ENCODE measurements at places on chromosomes 11 and 22.
A peak's percentile ranks its signal among the peaks of the same experiment; 100 is the strongest.

- DNase-seq, result no peak
Observed at GRCh38 chr22:27417421-27417814, 384.1 kb downstream of the MN1 start.

- DNase-seq, result peak; percentile 56
Observed at GRCh38 chr11:65927904-65928397, 8.7 kb downstream of the DRAP1 start.

GRCh38 chr11:130629039-130629438 is 180.6 kb downstream of the ADAMTS15 start:
- DNase-seq, result no peak

DNA sequence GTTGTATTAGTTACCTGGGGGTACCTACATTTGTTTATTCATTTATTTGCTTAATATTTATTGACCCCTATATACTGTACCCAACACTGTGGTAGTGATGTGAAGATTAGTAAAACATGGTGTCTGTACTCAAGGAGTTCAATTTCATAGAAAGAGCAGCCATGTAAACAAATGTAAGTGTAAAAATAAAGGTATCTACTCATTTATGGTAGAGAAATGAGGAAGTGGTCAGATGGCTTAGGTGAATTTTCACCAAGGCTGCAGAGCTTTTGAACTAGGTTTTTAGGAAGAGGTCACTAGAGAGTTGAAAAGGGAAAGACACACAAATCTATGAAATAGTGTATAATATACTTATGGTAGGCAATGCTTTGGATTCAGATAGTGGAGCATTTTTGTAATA is 11.1 kb downstream of the CTR9 start:
- no peak for DNase-seq

DNA sequence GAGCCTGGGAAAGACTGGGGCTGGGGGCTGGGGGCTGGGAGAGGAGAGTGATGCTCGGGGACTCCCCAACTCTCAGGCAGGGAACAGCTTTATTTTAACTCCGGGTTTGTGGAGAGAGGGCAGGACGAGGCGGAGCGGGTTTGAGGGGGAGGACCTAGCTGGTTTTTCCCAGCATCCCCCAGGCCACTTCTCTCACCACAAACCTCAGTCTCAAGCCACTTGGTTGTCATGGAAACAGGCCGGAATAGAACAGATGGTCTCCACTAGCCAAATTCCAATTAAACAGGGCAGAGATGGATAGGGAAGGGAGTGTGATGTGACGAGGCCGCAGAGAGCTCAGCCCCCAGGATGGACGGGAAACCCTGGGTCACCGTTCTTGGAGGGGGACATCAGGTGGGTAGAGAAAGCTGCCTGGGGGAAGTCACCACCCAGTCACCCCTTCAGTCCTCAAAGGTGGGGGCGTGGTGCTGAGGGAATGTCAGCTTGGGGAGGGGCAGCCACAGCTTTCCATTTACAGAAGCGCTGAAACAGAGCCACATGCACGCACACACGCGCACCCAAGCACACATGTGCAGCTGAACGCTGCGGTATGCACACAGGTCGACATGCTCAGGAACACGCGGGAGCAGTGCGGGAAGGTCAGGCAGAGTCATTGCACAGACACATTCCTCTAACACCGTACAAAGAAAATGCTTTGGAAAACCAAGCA is 19.2 kb downstream of the NECTIN1 start:
- DNase-seq, result no peak

DNA sequence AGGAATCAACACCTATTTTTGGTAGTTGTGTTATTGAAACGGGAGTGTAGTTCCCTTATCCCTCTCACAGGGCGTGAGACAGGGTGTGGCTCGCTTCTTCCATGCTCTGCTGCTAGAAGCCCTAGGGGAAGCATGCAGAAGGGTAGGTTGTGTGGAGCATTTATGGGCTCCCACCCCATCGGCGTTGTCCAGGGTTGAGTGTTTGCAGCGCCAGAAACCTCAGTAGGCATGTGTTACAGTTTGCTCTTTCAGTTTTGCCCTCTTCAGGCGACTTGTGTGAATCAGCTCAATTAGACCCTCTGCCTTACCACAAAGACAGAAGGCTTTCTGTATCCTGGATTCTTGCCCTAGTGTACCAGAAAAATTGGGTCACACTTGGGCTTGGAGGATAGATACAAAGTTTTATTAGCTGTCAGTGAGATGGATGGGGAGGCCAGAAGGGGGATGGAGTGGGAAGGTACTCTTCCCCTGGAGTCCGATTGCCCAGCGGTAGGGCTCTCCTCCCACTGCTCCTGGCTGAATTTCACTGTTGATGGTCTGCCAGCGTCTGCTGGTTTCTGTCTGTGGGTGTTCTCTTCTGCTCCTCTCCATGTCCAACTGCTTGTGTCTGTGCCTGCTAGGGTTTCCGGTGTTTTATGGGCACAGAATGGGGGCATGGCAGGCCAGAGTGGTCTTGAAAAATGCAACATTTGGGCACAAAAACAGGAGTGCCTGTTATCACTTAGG is 358.3 kb upstream of the CTSC start:
- no peak for DNase-seq

GRCh38 chr22:44709881-44710392 is 7.9 kb downstream of the PRR5 start:
- DNase-seq, result no peak

GRCh38 chr11:2728663-2729332 is 29.0 kb upstream of the KCNQ1OT1 start:
- DNase-seq, result no peak

GRCh38 chr22:20399866-20400605 is 6.1 kb downstream of the ZNF74 start:
- no peak for DNase-seq

DNA sequence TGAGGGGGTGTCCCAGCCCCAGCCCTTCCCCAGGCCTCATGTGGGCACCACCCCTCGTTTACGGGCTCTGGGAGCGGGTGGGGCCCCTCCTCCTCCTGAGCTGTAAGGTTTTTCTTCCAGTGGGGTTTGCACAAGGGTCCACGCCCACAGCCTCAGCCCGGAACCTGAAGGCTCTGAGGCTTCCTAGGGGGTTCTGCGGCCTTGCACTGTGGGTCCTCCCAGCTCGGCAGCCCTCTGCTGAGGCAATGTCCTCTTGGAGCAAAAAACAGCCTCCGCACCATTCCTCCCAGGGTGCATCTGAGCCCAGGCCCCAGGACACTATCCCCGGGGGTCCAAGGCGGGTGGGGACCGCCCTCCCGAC is 14.1 kb downstream of the H19 start:
- no peak for DNase-seq

- DNase-seq, result no peak
Observed at GRCh38 chr11:30445056-30445455, 122.2 kb downstream of the ARL14EP start.

- DNase-seq, result no peak
Observed at GRCh38 chr11:120024586-120024985, 113.3 kb downstream of the TRIM29 start.

- DNase-seq, result no peak
Observed at GRCh38 chr11:68905421-68906360, 2.0 kb downstream of the IGHMBP2 start.

GRCh38 chr11:65516135-65516968 is 8.5 kb upstream of the SCYL1 start:
- no peak for DNase-seq

DNA sequence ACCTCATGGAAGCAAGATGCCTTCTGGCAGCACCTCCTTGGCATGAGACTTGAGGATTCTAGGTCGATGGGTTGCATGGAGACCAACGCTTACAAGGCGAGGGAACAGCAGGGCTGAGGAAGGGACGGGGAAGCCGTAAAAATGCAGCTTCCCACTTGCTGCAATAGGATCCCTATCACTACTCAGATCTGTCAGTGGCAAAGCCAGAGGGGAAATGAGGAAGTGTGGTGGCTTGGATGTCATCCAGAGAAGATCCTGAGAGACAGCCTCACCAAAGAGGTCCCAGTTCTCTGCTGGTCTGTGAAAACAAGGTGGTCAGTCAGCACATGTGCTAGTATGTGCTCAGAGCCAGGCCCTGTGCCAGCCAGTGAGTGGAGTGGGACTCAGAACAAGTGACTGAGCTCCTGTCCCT is 22.2 kb downstream of the CYB5R2 start:
- DNase-seq, result no peak

- no peak for DNase-seq
Observed at GRCh38 chr11:14969901-14970323, 2.2 kb downstream of the CALCA start.

GRCh38 chr11:9462172-9462799 is 1.5 kb downstream of the ZNF143 start:
- DNase-seq, result no peak

GRCh38 chr11:101011881-101012280 is 117.7 kb downstream of the PGR start:
- no peak for DNase-seq

DNA sequence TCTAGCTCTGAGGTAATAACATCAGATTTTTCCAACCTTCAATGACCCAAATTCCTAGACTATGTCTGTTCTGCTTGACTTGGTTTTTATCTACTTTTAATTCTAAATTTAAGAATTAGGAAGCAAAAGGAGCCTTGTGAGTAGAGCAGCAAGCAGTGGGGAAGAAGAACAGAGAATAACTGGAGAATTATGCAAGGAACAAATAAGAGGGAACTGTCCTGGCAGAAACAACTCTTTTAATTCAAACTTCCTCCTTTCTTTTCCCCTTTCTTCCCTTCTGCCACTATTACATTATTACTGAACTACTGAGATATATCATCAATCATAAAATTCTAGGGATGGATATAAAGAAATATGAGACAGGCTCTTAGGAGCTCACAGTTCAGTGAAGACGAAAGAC is 276.1 kb downstream of the SBF2 start:
- DNase-seq, result no peak

- DNase-seq, result no peak
Observed at GRCh38 chr11:17428925-17429324, 40.5 kb upstream of the KCNJ11 start.

GRCh38 chr22:32206774-32207758 is 2.2 kb upstream of the RFPL2 start:
- no peak for DNase-seq

GRCh38 chr11:72524711-72525110 is 90.4 kb upstream of the CLPB start:
- DNase-seq, result no peak

- no peak for DNase-seq
Observed at GRCh38 chr11:4643076-4643475, 706 bp upstream of the OR51E1 start.

- DNase-seq, result no peak
Observed at GRCh38 chr11:11871991-11872401, 30.2 kb downstream of the USP47 start.

DNA sequence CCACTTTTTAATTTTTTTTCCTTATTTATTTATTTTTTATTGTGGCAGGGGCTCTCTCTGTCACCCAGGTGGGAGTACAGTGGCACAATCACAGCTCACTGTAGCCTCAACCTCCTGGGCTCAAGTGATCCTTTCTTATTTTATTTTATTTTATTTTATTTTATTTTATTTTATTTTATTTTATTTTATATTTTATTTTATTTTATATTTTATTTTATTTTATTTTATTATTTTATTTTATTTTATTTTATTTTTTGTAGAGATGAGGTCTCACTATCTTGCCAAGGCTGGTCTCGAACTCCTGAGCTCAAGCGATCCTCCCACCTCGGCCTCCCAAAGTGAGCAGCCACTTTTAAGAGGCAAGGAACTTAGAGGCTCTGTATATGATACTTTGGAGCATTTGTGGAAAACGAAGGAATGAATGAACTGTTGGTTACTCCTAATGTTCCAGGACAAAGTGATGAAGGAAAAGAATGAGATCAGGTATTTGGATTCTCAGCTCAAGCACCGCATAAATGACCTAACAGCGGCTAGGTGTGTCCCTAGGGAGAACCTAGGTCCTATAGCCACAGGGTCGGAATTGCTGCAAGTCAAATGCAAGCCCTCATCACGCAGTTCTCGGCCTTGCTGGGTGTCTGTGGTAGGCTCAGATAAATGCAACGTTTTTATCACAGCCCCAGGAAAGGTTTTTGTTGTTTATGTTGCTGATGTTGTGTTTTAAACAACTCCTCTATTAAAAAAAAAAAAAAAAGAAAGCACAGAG is 36.5 kb downstream of the ASCL2 start:
- DNase-seq, result no peak

- DNase-seq, result no peak
Observed at GRCh38 chr11:90288212-90288821, 65.5 kb upstream of the CHORDC1 start.

DNA sequence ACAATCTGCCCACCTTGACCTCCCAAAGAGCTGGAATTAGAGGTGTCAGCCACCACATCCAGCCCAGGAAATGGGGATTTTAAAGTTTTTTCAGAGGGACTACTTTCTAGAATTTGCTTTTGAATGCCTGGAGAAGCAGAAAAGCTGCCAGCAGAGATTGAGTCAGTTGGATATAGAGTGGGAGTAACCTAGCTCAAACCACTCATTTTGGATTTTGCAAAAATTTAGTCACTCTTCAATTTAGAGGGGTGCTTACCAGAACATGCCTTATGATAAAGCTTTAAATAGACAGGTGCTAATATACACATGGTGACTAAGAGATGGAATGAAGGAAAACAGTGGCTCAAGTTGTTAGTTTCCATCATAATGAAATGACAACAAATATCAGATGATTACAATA is 26.5 kb upstream of the PSMA1 start:
- no peak for DNase-seq

All from stimulated activated CD8-positive, alpha-beta memory T cell treated with anti-CD3 and anti-CD28 coated beads, Interleukin-4, amount 100 ng/mL, for 1 hour (primary cell).